ENCODE measurements at places on chromosomes 4 and X. TPM values are rescaled to one million over a fixed set of nuclear protein-coding genes. Genes with fewer than 3 reads are reported as not detected.

Gene PAGE4
- not detected for polyA plus RNA-seq

Gene TEX13D
- not detected for polyA plus RNA-seq

Gene GPC3
- 19.7 TPM for polyA plus RNA-seq

Gene CFAP47
- not detected for polyA plus RNA-seq

Gene MAEA
- 70.7 TPM for polyA plus RNA-seq
